ENCODE measurements at places on chromosomes 3 and 15.

DNA sequence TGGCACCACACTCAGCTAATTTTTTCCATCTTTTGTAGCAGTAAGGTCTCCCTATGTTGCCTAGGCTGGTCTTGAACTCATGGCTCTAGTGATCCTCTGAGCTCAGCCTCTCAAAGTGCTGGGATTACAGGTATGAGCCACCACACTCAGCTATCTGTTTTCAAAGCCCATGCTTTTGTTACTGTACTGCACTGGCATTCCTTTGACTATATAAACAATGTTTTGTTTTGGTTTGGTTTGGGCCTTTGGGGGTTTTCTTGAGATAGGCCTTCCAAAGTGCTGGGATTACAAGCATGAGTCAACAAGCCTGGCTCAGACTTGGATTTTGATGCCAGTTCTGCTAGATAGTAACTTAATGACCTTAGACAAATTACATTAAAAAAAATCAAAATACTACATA, 89.7 kb upstream of the GK5 start:
- no peak for DNase-seq

- DNase-seq, result no peak
Observed at GRCh38 chr3:140500473-140500872, 177.4 kb upstream of the TRIM42 start.

- DNase-seq, result no peak
Observed at GRCh38 chr3:188124184-188124583, 29.8 kb upstream of the LPP start.

GRCh38 chr3:42459151-42459550, 43.3 kb upstream of the VIPR1 start:
- DNase-seq, result no peak

GRCh38 chr3:34504775-34505174, 706.3 kb downstream of the PDCD6IP start:
- DNase-seq, result no peak

GRCh38 chr15:37014566-37014965, 85.8 kb downstream of the MEIS2 start:
- DNase-seq, result no peak

DNA sequence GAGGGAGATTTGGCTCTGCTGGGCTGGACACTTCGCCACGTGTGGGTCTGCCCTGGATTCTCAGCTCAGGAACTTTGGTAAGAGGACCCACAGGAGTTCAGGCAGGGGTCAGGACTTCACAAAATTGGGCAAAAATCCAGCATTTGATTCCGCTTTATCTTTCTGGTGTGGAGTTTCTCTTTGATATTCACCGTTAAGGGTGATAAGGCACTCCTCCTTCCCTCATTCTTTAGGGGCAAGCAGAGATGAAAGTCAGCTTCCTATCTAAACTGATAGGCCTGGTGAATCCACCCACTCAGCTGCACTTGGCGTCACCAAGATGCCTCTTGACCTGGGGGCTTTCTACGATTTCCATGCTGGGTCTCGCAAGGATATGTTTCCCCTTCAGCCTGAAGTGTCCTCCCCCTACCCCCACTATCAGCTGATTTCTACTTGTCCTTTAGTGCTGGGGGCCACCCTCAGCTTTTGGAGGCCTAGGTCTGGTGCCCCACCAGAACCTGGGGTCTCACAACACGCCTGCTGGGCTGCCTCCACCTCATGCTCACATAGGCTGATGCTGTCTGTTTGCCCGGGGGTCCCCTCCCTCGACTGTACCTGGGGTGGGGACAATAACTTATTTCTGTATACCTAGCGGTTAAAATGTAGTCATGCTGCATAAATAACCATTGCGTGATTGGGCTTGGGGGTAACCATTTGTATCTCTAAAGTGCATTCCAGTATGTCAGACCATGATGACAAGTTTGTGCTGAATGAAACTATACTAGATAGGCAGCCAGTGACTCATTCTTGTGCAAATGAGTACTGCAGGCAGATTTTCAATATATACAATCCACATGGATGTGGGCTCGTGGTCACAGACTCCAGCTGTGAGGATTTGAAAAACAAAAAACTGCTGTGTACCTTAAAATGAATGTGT, 248.3 kb downstream of the ADAMTS17 start:
- no peak for DNase-seq

GRCh38 chr3:132273036-132273435, 44.2 kb upstream of the ACP3 start:
- no peak for DNase-seq

DNA sequence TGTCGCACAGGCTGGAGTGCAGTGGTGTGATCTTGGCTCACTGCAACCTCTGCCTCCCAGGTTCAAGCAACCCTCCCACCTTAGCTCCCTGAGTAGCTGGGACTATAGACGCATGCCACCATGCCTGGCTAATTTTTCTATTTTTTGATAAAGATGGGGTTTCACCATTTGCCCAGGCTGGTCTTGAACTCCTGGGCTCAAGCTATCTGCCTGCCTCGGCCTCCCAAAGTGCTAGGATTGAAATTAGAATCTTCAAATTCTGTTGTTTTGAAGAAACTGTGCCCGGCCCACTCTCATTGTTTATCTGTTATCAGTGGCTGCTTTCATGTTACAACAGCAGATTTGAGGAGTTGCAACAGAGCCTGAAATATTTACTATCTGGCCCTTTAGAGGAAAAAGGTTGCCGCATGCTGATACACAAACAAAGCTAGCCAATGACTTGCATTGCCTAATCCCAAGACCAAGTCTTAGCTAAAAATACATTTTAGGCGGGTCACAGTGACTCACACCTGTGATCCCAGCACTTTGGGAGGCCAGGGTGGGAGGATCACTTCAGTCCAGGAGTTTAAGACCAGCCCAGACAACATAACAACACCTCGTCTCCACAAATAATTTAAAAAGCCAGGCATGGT, 43.2 kb upstream of the PPP4R2 start:
- DNase-seq, result no peak

DNA sequence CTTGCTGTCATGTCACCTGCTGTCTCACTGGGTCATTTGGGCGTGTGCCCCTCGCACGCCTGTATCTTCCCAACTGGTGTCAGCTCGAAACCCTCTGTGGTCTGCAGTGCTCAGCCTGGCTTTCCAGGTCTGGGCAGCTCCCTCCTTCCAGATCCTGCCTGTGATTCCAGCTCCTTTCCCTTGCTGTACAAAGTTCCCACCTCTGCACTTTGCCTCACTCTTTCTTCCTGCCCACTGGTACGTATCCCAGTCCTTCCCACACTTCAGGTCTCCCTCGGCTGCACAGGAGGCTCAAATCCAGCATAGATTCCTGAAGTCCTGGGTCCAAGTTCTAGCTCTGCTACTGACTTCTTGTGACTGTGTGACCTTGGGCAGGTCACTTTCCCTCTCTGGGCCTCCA, 2.1 kb upstream of the PAQR5 start:
- no peak for DNase-seq

GRCh38 chr3:32995098-32995497, 43.7 kb downstream of the CCR4 start:
- DNase-seq, result no peak

- no peak for DNase-seq
Observed at GRCh38 chr15:28989239-28989830, 103.6 kb downstream of the APBA2 start.

DNA sequence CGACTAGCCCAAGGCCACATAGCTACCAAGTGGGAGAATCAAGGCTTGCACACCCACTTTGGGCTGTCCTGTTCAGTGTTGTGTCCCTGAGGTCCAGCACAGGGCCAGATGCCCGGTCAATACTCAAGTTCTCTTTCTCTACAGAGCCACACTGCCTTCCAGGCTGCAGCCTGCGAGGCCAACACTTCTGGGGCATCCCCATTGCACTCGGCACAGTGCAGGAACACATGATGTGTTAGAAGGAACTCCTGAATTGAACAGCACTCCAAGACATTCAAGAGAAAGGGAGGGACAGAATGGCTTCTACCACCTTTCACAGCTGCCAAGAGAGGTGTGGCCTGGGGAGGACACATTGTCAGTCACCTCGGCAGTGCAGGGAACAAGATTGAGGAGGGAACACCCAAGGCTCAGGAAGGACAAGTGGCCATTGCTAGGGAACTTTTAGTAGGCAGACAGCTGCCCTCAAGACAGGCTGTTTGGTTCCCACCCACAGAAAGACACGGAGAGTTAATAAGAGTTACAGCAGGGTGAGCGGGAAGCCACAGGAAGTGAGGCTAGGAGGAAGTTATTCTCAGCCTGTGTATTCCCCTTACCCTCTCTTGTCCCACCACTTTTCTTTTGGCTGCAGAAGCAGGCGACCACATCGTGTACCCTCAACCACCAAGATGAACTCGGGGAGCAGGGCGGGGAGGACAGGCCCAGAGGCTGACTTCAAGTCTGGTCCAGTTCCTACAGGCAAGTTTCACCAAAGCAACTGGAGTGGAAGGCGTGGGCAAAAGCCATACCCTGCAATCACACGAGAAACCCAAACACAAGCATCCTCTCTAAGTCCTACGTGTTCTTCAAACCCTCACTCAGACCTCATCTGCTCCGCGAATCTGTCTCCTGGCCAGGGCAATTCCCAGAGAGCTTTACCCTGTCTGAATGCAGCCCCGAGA, 69.4 kb downstream of the SRGAP3 start:
- no peak for DNase-seq

DNA sequence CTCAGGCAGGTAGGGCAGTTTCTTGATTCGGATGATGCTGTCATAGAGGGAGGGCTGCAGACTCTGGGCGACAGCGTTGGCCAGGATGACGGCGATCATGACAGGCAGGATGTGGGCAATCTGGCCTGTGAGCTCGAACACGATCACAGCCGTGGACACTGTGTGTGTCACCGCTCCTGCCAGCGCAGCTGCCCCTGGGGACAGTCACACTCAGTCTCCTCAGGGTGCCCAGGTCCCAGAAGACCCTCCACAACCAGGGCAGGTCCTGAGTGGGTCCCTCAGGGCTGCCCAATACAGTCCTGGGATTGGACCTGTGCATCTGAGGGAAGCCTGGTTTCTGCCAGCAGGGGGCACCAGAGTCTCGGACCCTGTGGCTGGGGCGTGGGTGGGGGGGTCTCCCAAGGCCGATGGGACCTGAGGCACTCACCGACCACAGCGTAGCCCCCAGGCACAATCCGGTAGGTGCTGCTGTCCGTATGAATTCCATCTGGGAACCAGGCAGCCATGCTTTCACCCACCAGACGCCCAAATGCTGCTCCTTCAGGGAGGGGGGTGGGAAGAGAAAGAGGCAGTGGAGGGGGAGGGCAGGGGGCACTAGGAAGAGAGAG, 7.2 kb downstream of the CLCN2 start:
- DNase-seq, result peak; percentile 71

- no peak for DNase-seq
Observed at GRCh38 chr3:107705046-107705445, 182.3 kb downstream of the BBX start.

- no peak for DNase-seq
Observed at GRCh38 chr3:128448491-128448890, 18.2 kb downstream of the DNAJB8 start.

- no peak for DNase-seq
Observed at GRCh38 chr3:118907909-118908308, 126.7 kb downstream of the IGSF11 start.

GRCh38 chr3:50600841-50601591, 10.6 kb downstream of the CISH start:
- no peak for DNase-seq

GRCh38 chr3:18556001-18556408, 130.9 kb upstream of the SATB1 start:
- DNase-seq, result no peak

Data from GM12891 (cell line).